ENCODE measurements at places on chromosomes 7 and 10.

GRCh38 chr7:122199171-122199570, 55.1 kb upstream of the AASS start:
- DNase-seq: no peak

- DNase-seq: no peak
These were observed 51.4 kb downstream of the BTAF1 start for GRCh38 chr10:91974960-91975359.

- no peak for DNase-seq
These were observed 122.3 kb upstream of the GALNT17 start for GRCh38 chr7:71009636-71010035.

DNA sequence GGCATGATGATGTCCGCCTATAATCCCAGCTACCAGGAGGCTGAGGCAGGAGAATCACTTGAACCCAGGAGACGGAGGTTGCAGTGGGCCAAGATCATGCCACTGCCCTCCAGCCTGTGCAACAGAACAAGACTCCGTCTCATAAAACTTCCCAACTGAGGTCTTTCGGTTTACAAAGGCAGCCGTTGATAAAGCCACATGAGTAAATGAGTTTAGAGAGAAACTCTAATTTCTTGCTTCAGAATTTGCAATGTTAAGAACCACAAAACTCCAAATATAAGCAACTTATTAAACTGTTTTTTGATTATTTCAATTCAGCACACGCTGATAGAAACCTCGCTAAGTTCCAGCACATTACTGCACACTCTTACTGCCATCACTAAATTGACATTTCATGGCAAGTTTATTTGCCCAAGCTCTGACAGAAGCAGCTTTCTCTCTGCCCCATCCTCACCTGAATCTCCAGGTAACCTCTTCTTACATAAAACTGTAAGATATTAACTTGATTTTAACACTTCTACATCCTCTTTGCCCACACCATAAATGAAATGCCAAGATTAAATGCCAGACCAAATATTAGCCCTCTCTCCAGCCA, 67.7 kb downstream of the FGFR2 start:
- DNase-seq: no peak

DNA sequence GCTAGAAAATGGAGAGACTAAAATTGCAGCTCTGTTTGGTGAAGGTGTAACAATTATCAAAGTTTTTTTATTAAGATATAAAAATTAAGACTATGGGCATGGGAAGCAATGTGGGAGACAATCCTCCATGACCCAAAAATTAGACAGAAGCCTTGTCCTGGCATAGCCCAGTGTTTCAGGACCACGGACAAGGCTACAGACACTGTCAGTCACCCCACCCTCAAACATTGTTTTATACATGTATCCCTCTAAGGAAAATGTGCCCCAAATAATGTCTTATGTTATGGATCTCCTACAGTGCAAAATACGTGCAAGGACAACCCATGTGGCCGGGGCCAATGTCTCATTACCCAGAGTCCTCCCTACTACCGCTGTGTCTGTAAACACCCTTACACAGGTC, 24.0 kb downstream of the HABP2 start:
- no peak for DNase-seq

DNA sequence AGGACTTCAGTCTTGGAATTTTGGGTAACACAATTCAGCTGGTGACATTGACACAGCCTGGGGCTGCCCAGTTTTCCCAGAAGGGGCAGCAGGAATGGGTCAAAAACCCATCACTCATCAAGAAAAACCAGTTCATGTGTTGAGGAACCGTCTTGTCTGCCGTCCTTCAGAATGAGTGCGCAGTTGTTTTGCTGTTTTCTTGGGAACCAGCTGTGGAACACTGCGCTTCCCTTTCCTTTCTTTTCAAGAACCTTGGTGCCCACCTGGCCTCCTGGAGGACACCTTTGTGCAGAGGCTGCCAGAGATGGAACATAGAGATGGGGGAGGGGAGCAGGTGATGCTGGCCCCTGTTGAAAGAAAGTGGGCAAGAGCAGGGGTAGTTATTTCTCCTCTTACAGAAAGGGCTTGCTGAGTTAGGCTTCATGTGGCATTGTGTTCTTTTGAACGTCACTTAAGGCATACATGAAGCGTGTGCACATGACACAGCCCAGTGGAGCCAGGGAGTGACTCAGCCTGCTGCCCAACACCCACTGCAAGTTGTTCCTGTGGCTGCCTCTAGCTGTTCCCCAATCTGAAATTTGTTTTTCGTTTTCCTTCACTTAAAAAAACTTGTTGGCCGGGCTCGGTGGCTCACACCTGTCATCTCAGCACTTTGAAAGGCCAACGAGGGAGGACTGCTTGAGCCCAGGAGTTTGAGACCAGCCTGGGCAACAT, 87.4 kb upstream of the TNS3 start:
- no peak for DNase-seq

- no peak for DNase-seq
These were observed 53.3 kb downstream of the SEC23IP start for GRCh38 chr10:119945805-119946204.

DNA sequence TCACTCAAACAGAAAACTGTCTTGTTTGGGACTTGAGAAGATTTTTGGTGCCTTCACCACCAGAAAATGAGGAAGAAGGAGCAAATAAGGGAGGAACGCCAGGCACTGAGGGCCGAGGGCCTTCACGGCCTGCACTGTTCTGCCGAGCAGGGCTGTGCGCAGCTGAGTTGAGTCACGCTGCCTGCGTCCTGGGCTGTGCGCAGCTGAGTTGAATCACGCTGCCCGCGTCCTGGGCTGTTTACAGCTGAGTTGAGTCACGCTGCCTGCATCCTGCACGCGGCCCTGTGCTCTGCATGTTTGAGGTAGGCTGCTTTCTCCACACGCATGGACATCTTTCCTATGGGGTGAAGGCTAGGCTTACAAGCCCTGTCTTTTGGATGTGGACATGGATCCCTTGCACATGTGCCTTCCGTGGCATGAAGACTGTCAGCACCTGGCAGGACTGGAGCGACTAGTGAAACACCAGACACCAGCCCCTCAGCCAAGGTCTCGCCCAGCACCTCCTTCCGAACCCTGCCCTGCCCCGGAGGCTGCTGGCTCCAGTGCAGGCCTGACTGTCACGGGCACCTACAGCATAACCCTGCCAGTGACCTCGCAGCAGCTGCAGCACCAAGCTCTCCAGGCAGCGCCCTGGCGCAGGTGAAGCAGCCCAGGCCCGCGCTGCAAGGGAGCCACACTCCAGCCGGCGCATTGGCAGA, 96.7 kb downstream of the HTR5A start:
- DNase-seq: no peak

DNA sequence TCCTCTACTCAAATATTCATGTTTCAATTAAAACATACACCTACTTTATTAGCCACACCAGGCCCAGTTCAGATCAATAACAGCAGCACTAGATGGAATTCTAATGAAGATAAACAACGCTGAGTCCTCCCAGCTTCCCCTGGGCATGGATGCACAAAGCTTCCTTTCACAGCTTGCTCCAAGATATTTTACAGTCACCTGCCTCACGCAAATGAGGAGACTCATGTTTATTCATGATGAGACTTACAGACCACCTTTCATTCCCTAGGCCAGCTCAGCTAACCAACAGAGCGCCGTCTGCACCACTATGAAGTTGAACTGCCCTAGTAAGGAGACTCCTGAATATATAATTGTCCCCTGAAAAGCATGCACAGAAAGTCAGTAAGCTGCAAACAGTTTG, 283.0 kb upstream of the AOAH start:
- no peak for DNase-seq

- DNase-seq: no peak
These were observed 13.5 kb upstream of the FZD1 start for GRCh38 chr7:91250706-91251105.

DNA sequence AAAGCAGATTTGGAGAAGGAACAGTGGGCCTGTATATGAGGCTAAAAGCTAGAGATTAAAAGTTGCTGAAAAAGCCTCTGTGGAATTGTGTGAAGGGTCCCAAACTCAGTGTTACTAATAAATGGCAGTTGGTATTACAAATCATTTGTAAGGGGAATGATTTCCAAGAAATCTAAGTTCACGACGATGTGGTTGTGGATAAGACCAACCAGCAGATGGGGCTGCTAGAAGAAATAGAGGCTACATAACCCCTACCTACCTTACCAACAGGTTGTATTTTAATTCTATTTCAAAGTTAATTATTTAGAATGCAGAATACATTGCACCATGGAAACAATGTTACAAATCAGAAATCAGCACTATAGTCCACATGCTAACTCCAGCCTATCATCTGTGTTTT, 377.1 kb downstream of the HPSE2 start:
- DNase-seq: no peak

- DNase-seq: no peak
These were observed 105.6 kb downstream of the LYZL1 start for GRCh38 chr10:29394321-29394932.

DNA sequence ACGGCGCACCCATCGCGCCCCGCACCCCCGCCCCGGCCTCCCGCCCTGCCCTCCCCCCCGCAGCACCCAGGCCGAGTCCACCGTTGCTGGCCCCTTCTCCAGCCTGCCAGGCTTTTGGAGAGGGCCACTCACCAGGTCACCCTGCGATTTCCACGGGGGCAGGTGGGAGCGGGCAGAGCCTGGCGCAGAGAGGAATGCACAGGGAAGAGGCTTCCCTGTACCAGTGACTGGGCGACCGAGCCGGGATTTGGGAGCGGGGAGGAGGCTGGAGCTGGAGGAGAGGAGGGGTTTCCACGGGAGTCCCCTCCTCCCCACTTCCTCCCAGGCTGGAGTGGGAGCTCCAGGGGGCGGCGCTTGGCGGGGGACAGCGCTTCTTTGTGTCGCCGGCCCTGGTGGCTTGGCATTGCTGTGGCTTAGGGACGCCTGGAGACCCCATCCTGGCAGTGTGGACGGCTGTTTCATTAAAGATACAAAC, 19.3 kb downstream of the TCAF1 start:
- DNase-seq: peak; percentile 77

DNA sequence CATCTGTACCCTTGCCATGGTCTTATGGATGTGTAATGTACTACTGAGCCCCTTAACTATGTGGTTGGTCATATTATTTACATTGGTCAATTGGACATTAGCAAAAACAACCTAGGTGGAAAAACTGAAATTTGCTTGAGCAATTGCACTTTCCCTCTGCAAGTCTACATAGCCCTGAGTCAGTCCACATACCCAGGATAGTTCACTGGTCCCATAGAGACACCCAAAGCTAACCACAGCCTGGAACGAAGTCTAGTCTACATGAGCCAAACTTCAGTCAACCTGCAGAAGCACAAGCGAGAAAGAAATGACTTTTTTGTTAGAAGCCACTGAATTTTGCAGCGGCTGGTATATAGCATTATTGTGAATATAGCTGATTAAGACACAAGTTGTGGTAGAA, 37.6 kb upstream of the COL1A2 start:
- DNase-seq: no peak

GRCh38 chr7:22935269-22935668, 78.7 kb downstream of the HYCC1 start:
- no peak for DNase-seq

GRCh38 chr7:19016140-19016539, 101.3 kb downstream of the TWIST1 start:
- no peak for DNase-seq
